ENCODE measurements at places on chromosomes 4 and X.

DNA sequence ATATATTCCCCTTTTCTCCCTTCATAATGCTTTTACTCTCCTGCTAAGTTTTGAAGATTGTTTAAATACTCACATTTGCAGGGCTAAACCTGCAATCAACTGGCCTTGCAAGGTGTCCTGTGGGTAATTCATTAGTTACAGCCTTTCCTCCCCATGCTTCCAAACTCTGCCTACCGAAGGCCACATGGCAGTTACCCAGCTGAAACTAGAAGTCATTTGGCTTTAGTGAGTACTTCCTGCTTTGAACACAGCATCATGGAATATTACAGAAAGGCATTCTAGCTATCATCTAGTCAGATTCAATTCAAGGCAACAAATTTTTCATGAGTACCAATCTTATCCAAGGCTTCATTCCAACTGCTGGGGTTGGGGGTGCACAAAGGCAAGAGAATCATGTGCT is 55.6 kb downstream of the SRPX start:
- DNase-seq, result no peak

GRCh38 chr4:111879539-111879938 is 265.7 kb upstream of the FAM241A start:
- DNase-seq, result no peak

DNA sequence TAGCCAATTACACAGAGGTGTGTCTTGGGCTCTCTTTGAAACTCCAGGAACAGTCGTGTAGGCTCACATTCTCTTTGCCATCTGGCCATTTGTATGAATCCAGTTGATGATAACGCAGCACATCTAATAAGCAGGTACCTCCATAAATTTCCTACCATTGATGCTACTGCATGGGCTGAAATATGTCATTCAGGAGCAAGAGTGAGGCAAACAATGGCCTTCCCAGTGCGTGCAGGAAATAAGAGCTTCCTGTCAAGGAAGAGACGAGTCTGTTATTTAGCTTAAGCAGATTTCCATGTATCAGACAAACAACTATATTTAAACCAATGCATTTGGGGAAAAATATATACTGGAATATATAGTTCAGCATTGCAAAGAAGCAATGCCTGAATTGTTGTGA is 102.1 kb upstream of the MXRA5 start:
- no peak for DNase-seq

GRCh38 chrX:150229481-150229880 is 133.6 kb upstream of the MAMLD1 start:
- no peak for DNase-seq

- DNase-seq, result no peak
These were observed 242.1 kb upstream of the TRAM1L1 start for GRCh38 chr4:117327491-117327890.

DNA sequence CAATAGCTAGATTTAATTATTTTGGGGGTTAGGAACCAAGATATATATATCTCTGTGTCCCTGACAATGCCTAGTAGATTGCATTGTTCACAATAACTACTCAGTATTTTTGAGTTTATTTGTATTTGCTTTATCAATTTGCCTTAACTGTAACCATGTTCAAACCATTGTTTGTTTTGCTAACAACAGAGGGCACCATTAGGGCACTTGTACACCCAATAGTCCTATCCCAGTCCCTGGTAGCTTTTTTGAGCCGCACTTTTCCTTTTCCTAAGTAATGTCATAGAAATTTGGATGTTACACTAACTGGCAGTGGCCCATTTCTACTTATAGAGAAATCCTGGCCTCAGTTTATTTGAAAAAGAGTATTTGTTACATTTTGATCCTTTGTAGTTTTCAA is 575 bp upstream of the KLHL5 start:
- DNase-seq, result no peak

GRCh38 chr4:2434420-2434819 is 15.7 kb downstream of the CFAP99 start:
- no peak for DNase-seq

DNA sequence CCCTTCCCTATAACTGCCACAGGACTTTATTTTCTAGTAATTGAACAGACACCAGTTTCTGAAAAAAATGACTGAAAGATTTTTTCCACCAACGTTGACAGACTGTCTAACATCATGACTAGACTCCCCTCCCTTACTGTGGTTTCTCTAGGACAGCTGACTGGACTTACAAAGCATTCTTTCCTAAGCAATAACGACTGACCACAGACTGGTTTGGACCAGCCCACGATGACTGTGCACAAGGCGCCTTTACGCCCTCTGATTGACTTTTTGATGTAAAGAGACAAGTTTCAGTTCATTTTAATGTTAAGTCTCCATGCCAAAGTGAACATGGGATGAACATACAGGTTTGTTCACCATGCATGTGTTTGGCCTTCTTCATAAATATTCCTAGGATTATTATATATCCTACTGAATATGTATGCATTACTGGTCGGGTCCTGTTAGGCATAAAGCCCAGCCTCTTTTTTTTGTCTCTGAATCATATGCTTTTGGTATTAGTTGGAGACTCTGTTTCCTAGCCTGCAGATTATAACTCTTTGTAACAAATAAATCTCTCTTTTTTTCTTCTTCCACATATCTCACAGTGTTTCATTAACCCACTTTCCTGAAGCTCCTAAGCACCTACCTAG is 50.5 kb upstream of the UGT2B4 start:
- DNase-seq, result no peak

DNA sequence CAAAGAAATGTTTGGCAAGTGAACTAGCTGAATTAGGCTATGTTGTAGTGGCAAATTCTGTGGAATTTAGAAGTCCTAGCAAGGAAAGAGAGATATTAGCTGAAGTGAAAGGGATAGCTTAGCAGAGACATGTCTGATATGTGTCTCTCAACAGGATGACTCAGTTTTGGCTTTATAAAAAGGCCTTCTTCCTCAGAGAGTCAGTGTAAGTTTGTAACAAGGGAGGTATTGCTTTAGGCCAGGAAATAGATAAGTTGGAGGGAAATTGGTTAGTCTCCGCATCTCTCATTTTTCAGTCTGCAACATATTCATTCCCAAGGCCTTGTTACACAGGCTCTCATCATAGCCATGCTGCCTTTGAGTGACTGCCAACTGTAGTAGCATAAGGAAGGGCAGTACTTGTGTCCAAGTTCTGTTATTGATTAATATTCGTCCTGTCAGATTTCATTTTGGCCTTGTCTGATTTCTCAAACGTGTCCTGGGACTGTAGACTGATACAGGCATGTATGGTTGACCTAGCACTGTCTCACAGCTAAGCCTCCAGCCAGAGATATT is 4.0 kb downstream of the TMEM164 start:
- DNase-seq, result no peak

- no peak for DNase-seq
These were observed 7.3 kb downstream of the TREX2 start for GRCh38 chrX:153438532-153438931.

DNA sequence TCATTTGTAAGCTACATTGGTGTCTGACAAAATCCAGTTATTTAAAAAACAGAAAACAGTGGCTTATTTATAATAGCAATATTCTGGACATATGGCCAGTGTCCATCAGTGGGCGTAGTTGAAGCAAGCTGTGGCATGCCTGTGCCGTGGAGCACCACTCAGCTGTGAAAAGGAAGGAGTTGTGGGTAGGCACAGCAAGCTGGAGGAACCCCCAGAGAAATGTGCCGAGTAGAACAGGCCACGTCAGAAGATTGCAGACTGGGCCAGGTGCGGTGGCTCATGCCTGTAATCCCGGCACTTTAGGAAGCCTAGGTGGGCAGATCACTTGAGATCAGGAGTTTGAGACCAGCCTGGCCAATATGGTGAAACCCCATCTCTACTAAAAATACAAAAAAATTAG is 102.4 kb downstream of the GPR143 start:
- no peak for DNase-seq

GRCh38 chrX:51487960-51488267 is 8.5 kb downstream of the NUDT11 start:
- DNase-seq, result no peak

DNA sequence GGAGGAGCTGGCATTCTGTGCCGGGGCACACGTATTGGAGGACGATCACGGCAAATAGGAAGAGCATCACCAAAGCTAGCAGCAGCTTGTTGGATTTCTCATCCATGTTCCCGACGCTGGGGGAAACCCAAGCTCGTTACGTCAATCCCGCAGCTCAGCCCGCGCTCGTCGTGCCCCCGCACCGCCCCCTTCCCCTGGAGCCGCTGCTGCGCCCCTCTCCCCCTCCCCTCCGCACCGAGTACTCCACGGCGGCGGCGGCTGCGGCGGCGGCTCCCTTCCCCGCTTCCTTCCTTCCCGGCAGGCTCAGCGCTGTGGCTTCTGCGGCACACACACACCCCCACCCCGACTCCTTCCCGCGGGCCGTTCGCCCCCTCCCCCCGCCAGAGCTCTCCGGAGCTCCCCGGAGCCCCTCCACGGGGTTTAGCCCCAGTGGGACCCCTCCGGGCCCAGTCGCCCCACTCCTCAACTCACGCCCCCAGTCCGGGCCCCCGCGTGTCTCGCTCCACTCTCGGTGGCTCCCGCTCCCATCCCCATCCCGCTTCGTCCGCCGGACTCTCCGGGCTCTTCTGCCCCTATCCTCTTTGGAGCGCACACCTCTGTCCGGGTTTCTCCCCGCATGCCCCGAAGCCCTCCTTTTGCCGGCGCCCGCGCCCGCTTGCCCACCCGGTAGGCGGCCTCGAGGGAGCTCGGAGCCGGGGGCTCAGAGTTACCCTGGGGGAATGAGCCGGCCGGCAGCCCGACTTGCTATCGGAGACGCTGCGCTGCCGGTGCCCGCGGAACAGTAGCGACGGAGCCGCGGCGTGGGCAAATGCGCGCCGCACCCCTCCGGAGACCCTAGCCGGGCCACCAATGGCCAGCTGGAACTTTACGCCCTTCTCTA is 978 bp downstream of the HS6ST2 start:
- no peak for DNase-seq

GRCh38 chr4:137124278-137124932 is 407.9 kb downstream of the PCDH18 start:
- peak; percentile 20 for DNase-seq

GRCh38 chr4:175103403-175103802 is 185.2 kb downstream of the ADAM29 start:
- DNase-seq, result no peak

DNA sequence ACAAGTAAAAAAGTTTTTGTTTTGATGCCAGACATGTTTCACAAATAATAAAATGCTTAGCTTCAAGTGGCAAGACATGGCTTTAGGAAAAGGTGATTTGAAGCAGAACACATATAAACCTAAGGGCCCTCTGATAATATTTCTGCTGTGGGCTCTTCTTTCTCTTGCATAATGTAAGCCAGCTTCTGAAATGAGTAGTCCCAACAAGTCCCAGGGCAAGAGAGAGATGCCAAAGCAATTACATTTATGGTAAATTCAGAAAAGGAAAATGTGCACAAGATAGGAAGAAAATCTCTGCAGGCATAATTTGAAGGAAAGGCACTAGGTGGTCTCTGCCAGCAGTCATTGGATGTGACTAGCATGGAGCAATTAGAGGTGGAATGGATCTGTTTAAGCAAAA is 170.8 kb upstream of the GALNT7 start:
- DNase-seq, result no peak

GRCh38 chrX:110584083-110584482 is 211.5 kb downstream of the CHRDL1 start:
- DNase-seq, result no peak

DNA sequence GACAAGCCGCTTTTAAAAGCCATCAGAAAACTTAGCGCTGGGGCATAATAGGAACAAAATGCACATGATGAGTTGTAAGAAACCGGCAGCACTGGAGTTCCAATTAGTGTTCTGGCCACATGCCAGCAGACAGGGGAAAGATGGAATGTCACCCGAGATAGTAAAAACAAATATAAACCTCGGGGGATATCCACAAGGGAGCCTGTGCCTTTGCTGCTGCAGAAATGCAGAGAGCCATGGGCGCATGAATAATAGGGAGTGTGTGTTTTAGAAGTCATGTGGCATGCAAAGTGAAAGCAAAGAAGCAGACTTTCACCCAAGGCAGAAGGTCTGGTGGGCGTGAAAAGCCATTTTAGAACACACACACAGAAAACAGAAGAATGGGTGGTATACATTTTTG is 19.1 kb downstream of the GPRASP3 start:
- no peak for DNase-seq

GRCh38 chrX:10620121-10620699 is at the start of gene MID1:
TSS of gene MID1 (minus strand) at chrX:10620585. CDS start at chrX:10567547, 53,038 bp downstream.
- peak; percentile 44 for DNase-seq

DNA sequence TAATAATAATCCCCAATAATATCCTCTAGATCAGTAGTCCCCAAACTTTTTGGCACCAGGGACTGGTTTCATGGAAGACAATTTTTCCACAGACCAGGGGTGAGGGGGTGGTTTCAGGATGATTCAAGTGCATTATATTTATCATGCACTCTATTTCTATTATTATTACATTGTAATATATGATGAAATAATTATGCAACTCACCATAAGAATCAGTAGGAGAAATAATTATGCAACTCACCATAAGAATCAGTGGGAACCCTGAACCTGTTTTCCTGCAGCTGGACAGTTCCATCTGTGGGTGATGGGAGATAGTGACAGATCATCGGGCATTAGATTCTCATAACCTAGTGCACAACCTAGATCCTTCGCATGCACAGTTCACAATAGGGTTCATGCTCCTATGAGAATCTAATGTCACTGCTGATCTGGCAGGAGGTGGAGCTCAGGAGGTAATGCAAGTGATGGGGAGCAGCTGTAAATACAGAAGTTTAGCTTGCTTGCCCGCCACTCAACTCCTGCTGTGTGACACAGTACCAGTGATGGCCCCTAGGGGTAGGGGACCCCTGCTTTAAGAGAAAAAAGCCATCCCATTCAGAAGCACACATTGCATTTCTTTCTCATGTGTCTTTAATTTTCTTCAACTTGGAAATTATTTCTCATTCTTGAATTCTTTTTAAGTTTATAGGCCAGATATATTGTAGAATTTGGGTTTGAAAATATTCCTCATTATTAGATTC is 16.0 kb upstream of the SH3RF1 start:
- DNase-seq, result no peak

DNA sequence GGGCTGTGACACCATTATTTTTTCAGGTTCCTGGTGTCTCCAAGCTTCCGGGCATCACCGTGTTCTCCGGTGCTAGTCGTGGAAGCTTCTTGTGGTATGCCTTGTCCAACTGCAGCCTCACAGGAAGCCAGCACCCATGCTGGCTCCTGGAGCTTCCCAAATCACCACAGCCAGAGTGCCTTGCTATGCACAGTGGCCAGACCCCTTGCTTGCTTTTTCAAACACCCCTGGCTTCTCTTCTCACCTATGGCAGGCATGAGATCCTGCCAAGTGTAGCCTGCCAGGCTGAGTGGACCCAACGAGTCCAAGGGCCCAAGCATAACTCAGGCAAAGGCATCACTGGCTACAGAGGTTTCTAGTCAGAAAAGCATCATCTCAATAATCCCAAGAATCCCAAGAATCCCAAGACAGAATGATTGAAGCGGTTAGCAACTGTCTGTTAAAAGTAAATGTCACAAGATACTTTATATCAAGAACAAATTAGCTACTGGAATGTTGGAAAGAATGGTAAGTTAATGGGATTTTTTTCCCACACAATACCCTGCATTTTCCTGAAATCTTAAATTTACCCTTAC is 1522.9 kb downstream of the PCDH18 start:
- DNase-seq, result no peak

DNA sequence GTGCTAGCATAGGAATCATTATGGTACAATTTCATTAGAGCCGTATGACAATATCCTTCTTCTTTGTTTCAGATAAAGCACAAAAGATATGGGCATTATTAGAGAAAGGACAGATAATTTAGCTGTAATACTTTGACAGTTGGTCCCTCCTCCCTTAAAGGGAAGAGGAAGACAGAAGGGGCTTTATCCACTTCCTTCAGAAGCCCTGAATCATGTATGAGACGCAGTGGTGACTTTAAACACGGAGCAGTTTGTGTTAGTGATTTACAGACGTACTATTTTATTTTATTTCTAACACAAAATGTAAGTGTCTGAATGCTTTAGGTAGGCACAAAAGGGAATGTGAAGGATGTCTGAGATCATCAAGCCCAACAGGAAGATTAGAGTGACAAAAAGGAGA is 467.7 kb downstream of the IL15 start:
- DNase-seq, result no peak

Measured in NCI-H510A (cell line).